Heart left ventricle (tissue), 16 donors: ENCODE measurements at places on chromosomes 5 and 9.

DNA sequence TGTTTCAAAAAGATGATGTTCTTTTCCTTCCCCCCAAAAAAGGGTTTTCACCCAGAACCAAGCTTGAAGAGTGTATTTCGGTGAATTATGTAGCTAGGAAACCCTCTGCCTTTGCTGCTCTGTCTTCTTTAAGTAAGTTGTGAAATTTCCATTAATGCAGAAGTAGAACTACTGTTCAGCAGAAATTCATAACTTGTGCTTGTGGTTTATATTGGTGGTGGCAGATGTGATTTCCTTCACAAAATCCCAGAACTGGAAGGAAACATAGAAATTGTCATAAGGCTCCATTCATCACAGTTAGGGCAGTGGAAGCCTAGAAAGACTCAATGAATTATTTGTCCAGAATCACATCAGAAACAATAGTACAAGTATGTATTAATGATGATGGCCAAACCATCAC lies 42.1 kb upstream of the DAB2 start:
- H3K4me3 ChIP-seq: no peak overlapping the region
- H3K27ac ChIP-seq: no peak overlapping the region
- H3K36me3 ChIP-seq: no peaks in the 10 kb centered on the region
- no peaks in the 10 kb centered on the region for H3K4me1 ChIP-seq
- DNase-seq: no peak

DNA sequence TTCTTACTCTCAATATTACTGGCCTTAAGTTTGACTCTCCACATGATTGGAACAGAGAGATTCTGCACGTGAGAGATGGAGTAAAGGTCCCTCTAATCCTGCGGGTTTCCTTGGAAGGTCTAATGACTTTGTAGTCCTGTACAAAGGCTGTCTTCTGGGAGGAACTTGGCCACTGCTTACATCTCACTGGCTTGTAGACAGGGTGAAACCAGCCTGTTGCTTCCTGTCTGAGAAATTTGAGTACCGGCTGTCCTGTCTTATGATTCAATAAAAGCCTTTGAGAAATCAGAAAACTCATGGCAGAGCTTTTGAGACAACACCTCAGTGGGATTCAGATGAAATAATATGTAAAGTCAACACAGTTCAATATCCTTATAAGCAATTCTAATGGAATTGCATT lies 43.0 kb downstream of the IL31RA start:
- no peak overlapping the region for H3K27ac ChIP-seq
- no peaks in the 10 kb centered on the region for H3K36me3 ChIP-seq
- H3K4me1 ChIP-seq: no peaks in the 10 kb centered on the region
- no peak overlapping the region for H3K4me3 ChIP-seq

- H3K4me3 ChIP-seq: no peak overlapping the region
- peaks cover 28% of the 10 kb centered on the region for H3K4me1 ChIP-seq
- no peaks in the 10 kb centered on the region for H3K36me3 ChIP-seq
Measured at GRCh38 chr5:78519198-78519941, 129.2 kb downstream of the LHFPL2 start.

- no peak overlapping the region for H3K27ac ChIP-seq
- H3K4me3 ChIP-seq: no peak overlapping the region
- peaks cover 23% of the 10 kb centered on the region for H3K36me3 ChIP-seq
- peaks cover 4% of the 10 kb centered on the region for H3K4me1 ChIP-seq
- DNase-seq: no peak
Measured at GRCh38 chr5:36669015-36669651, 62.7 kb downstream of the SLC1A3 start.

- peaks cover 7% of the 10 kb centered on the region for H3K4me1 ChIP-seq
- no peaks in the 10 kb centered on the region for H3K36me3 ChIP-seq
- no peak overlapping the region for H3K27ac ChIP-seq
- H3K4me3 ChIP-seq: no peak overlapping the region
Measured at GRCh38 chr5:145984072-145984471, 47.7 kb downstream of the SH3RF2 start.

DNA sequence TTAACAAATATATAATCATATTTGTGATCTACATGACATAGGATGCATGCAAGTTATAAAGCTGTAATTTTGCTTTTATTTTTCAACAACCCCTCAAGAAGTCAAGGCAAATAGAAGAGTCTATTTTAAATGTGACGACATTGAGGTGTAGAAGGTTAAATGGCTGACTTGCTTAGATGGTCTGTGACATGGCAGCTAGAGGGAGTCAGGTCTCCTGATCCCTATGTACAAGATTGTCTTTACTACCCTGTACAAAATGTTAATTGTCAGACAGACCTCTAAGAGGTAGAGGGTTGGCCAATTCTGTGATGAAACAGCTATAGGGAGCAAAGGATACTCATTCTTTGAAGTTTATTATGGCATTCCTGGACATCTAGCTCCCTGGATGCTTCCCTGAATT lies 380.9 kb upstream of the MEF2C start:
- no peak overlapping the region for H3K27ac ChIP-seq
- no peaks in the 10 kb centered on the region for H3K4me1 ChIP-seq
- H3K27me3 ChIP-seq: no peaks in the 10 kb centered on the region
- H3K36me3 ChIP-seq: no peaks in the 10 kb centered on the region
- H3K4me3 ChIP-seq: no peak overlapping the region

GRCh38 chr9:117030254-117030768 lies 343.2 kb downstream of the TRIM32 start:
- no peak for DNase-seq
- H3K36me3 ChIP-seq: no peaks in the 10 kb centered on the region
- H3K27me3 ChIP-seq: no peaks in the 10 kb centered on the region
- H3K4me3 ChIP-seq: no peak overlapping the region

DNA sequence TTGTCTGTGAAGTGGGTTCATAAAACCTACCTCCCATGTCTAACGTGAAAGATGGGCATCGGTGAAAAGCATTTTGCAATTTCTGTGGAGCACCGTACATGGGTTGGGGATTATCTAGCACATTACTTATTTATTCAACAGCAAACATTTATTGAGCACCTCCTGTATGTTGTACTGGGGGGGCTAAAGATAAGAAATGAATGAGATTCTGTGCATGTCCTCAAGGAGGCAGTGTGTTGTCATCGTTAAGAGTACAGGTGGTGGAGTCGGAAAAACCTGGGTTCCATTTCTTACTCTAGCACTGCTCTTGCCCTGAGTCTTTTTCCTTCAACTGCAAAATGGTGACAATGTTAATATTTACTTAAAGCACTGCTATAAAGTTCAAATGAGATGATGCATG lies 30.4 kb upstream of the DENND1A start:
- no peak overlapping the region for H3K27ac ChIP-seq
- H3K27me3 ChIP-seq: peaks cover 16% of the 10 kb centered on the region
- no peaks in the 10 kb centered on the region for H3K36me3 ChIP-seq
- DNase-seq: no peak

GRCh38 chr9:33229359-33230114 lies 10.4 kb upstream of the SPINK4 start:
- H3K27ac ChIP-seq: no peak overlapping the region
- no peak overlapping the region for H3K4me3 ChIP-seq
- no peaks in the 10 kb centered on the region for H3K27me3 ChIP-seq
- H3K4me1 ChIP-seq: no peaks in the 10 kb centered on the region
- H3K36me3 ChIP-seq: no peaks in the 10 kb centered on the region
- DNase-seq: no peak

DNA sequence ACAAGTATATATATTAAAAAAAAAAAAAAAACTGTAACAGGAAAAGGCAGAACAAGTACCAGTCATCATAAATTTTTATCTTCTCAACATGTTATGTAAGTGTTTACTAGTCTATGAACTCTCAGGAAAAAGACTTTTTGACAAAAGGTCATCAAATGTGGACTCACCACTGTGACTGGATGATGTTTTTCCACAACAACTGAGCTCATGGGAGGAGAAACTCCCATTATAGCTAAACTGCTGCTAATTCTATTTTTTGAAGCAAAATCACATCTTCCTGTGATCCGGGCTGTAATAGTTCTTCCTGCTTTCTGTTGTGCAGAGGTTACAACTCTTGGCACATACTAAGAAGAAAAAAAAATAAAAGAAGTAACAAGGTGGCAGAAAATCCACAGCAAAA lies 39.6 kb downstream of the POC5 start:
- DNase-seq: no peak
- no peaks in the 10 kb centered on the region for H3K4me1 ChIP-seq
- peaks cover 13% of the 10 kb centered on the region for H3K36me3 ChIP-seq
- no peak overlapping the region for H3K4me3 ChIP-seq
- H3K27ac ChIP-seq: no peak overlapping the region
- H3K27me3 ChIP-seq: no peaks in the 10 kb centered on the region

DNA sequence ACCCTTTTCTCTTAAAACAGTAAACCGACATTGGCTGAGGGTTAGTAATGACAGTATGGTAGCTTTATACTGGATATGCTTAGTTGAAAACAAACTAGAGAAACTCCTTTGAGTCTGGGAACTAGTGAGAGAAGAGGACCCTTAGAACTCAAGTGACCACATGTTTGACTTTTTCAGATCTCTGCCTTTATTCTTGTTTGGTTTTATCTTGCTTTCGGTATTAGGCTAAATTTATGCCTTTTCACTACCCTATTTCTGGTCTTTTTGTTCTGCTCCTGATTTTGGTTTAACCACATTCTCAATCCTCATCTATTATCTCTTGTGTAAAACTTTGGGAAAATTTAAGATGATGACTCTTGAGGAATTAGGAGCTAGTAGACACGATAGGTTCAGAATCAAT lies 11.0 kb downstream of the SNAPC3 start:
- peaks cover 12% of the 10 kb centered on the region for H3K4me1 ChIP-seq
- H3K27ac ChIP-seq: no peak overlapping the region
- peaks cover 13% of the 10 kb centered on the region for H3K36me3 ChIP-seq
- no peak for DNase-seq

DNA sequence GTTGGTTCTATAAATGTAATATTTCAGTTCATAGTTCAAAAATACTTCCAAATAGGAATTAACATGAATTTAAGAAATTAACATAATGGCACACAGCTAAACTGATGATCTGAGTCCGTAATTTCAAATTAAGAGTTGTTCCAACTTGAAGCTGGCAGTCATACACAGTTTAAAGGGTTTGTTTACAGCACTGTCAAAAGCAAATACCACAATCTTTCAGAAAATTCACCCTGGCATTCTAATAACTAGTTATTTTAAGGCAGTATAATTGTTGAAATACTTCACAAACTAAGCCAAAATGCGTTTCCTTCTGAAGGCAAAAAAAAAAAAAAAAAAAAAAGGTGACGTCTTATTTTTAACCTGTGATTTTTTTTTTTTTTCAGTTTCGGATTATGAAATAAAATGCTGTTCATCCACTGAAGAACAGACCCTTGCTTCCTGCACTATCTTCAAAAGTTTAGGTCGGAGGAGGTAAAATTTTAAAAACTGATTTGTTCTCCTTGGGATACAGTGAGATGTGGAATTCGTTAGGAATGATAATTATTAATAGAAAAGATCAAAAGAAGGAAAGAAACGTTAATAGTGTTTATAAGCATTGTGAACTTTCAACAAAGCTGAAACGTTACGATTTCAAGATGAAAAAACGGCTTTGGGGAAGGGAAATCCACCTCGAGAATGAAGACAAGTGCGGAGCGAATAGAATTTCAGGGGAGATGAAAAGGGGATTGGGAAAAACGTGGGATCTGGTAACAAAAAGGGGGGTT lies 850 bp downstream of the IL6ST start:
- no peaks in the 10 kb centered on the region for H3K27me3 ChIP-seq
- H3K36me3 ChIP-seq: no peaks in the 10 kb centered on the region
- peaks cover 46% of the 10 kb centered on the region for H3K4me1 ChIP-seq
- H3K4me3 ChIP-seq: peak overlapping the region; percentile 82
- DNase-seq: no peak
- peak overlapping the region; percentile 99 for H3K27ac ChIP-seq

DNA sequence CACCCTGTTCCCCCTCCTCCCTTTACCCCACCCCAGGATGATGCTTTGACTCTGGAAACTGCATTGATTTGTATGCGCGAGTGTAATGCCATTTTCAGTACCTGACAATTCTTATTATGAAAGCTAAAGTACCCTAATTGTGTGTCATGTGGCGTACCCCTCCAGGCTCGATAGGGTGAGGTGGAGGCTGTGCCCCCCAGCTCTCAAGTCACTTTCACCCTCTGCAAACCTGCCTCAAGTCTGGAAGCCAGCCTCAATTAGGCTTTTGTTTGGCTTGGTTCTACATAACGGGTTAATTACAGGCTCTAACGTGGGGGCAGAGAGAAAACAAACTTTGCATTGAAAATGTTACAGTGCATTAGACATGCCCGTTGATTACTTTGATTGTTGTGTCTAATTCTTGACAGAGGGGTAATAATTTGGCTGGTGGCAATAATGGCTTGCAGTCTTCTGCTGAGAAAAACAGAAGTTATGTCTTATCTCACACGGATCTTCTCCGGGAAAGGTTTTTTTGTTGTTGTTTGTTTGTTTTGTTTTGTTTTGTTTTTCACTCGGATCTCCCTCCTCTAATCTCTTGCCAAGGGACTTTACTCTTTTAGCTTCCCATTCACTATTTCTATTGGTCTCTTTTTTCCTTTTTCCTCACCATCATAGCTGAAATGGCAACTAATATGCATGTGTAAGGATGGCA lies 12.6 kb downstream of the ISL1 start:
- H3K4me1 ChIP-seq: no peaks in the 10 kb centered on the region
- no peak for DNase-seq
- H3K4me3 ChIP-seq: no peak overlapping the region
- no peaks in the 10 kb centered on the region for H3K36me3 ChIP-seq
- no peak overlapping the region for H3K27ac ChIP-seq
- H3K27me3 ChIP-seq: peaks cover 82% of the 10 kb centered on the region

GRCh38 chr5:172548981-172549687 lies 91.9 kb upstream of the NEURL1B start:
- DNase-seq: no peak

DNA sequence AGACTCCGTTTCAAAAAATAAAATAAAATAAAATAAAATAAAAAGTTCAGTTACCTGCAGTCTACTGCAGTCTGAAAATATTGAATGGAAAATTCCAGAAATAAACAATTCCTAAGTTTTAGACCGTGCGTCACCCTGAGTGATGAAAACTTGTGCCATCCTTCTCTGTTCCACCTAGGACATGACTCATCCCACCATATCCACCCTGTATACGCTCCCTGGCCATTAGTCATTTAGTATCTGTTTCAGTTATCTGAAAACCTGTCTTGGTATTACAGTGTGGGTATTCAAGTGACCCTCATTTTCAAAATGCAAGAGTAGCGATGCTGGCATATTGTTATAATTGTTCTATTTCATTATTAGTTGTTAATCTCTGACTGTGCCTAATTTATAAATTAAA lies 51.8 kb upstream of the TEX48 start:
- DNase-seq: no peak
- H3K4me3 ChIP-seq: no peak overlapping the region
- no peaks in the 10 kb centered on the region for H3K27me3 ChIP-seq
- no peaks in the 10 kb centered on the region for H3K4me1 ChIP-seq
- no peak overlapping the region for H3K27ac ChIP-seq
